GM13976 (cell line): ENCODE measurements at places on chromosomes 3 and 15.

DNA sequence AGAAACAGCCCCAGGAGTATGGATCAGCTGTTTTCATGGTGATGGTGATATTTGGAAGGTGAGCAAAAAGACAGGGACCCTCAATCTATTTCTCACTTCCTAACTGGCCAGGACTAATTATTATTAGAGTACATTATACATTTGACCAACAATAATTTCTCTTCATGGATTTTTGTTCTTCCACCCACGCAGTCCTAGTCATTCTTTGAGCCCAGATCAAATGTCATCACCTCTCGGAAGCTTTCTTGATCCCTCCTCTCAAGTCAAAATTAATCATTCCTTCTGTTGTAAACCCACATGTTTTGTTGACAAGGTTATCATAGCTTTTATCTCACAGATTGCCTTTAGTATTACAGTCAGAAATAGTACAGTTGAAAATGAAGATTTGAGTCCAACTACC is 29.2 kb upstream of the PRICKLE2 start:
- no peak for DNase-seq

DNA sequence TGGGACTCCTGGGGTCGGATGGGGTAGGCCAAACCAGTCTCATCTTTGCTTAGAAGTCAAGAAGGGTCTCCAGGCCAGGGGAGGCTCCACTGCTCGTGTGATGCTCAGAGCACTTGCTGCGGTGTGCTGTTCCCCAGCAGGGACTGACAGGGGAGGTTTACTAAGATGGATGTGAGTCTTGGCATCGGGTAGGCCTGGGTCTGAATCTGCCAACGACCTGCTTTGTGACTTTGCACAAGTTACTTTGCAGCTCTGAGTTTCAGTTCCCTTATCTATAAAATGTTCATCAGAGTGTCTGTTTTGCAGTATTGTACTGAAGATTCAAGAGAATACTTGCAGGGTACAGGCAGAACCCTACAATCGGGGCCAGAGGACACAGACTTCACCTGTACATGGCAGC is 17.3 kb upstream of the CDCP1 start:
- DNase-seq, result no peak

GRCh38 chr3:174342941-174343501 is 516.1 kb upstream of the NAALADL2 start:
- DNase-seq, result no peak

- DNase-seq, result peak; percentile 26
Observed at GRCh38 chr3:137763594-137763938, 549 bp upstream of the SOX14 start.

GRCh38 chr15:96042734-96043224 is 287.7 kb upstream of the NR2F2 start:
- peak; percentile 35 for DNase-seq

DNA sequence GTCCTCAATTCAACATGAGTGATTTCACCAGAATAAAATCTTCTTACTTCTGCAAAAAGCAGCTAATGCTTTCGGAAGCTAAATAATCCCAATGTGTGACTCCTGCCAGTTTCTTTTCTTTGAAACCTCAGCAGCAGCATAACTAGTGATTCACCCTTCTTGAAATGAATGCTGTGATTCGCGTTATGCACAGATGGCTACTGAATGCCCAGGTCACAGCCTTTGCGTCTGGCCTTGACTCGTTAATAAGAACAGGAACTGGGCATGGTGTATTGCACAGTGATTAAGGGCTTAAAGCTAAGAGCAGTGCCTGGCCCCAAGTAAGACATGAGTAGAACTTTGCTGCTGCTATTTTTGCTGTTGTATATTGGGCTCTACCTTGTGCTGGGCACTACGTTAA is 19.0 kb downstream of the CGNL1 start:
- no peak for DNase-seq

DNA sequence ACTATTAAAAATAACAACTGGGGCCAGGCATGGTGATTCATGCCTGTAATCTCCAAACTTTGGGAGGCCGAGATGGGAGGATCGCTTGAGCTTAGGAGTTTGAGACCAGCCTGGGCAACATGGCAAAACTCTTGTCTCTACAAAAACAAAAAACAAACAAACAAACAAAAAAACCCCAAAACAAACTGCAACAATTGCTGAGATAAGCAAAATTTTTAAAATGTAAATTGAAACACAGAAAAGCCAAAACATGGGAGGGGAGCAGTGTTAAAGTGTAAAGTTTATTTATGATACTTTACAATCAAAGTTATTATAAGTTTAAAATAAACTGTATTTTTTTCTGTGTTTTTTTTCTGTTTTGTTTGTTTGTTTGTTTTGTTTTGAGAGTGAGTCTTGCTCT is 207.7 kb downstream of the PCCB start:
- no peak for DNase-seq

- no peak for DNase-seq
Observed at GRCh38 chr3:28218071-28218916, 23.1 kb upstream of the CMC1 start.

DNA sequence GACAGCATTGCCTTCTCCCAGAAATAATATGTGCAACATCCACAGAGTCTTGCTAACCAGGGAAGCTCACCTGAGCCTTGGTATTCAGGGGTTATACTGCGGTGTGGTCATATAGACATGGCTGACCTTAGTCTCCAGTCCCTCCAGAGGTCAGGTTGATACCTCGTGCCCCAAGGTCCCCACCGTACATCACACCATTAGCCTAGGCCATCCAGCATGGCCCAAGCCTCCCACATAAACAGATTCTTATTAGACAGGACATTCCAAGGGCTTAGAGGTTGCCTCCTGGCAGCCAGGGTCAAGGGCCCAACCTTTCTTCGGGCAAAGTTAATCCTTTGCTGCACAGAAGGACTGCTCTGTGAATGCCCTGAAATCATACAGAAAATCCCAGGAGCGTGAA is 18.8 kb downstream of the ACAN start:
- no peak for DNase-seq

- no peak for DNase-seq
Observed at GRCh38 chr15:95497634-95498033, 832.9 kb upstream of the NR2F2 start.

DNA sequence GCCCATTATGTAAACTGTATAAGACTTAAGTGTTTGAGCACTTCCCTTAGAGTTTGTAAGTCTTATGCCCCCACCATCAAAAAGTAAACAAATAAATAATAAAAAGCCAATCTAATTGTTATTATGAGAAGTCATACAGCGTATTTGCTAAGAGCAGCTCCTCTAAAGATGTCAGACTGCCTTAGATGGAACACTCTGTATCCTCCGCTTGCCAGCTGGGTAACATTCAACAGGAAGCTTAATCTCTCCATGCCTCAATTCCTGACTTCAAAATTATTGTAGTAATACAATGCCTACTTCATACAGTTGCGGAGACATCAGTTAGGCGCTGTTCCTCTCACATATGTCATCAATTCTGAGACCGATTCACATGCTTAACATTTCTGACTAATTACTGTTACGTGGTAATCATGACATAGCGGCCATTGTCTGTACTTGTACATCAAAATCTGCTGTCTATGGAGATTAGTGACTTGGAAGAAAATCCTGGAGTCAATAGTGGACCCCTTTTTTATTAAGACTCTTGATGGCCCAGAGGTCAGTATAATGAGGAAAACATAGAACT is 417.7 kb downstream of the LPP start:
- DNase-seq, result no peak

DNA sequence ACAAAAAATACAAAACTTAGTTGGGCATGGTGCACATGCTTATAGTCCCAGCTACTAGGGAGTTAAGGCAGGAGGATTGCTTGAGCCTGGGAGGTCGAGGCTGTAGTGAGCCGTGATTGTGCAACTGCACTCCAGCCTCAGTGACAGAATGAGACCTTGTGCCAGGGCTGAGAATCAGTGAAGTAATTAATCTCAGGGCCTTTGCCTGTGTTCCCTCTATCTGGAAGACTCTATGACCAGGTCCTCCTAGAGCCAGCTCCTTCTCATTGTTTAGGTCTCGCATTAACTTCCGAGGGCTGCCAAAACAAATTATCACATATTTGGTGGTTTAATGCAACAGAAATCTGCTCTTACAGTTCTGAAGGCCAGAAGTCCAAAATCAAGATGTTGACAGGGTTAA is 41.4 kb upstream of the FLNB start:
- DNase-seq, result no peak

DNA sequence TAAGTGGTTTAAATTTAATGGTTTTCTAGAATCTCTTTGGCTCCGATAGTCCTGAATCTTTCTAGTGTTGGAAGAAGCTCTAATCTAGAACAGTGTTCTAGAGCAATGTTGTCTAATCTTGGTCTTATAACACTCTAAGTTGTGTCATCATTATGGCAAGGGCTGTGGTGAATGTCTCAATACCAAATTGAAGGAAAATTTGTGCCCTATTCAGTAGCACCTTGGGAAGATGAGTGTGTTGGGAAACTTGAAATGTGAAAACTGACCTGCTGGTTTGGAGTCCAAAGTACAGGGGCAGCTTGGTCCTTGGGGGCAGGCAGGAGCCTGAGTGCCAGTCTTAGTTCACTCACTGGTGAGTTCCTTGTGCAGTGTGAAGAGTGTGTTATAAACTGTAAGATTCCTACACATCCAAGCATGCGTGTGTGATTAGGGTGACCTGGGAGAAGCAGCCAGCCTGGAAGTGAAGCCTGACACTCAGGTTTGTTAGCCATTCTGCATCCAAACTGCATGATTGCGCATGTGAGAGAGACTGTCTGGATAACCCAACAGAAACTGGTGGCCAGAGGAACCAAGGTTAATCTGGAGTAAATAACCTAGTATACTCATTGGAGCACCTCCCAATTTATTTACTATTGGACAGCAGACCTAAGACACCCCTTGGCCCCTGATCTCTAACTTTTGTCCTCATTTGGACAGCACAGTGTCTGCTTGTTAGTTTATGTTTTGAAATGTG is 14.6 kb downstream of the ZNF592 start:
- no peak for DNase-seq

- DNase-seq, result no peak
Observed at GRCh38 chr3:53989451-53989850, 97.8 kb upstream of the SELENOK start.

GRCh38 chr3:47404431-47404876 is 23.6 kb downstream of the PTPN23 start:
- DNase-seq, result no peak

GRCh38 chr3:115399750-115400149 is 223.6 kb upstream of the GAP43 start:
- DNase-seq, result no peak

DNA sequence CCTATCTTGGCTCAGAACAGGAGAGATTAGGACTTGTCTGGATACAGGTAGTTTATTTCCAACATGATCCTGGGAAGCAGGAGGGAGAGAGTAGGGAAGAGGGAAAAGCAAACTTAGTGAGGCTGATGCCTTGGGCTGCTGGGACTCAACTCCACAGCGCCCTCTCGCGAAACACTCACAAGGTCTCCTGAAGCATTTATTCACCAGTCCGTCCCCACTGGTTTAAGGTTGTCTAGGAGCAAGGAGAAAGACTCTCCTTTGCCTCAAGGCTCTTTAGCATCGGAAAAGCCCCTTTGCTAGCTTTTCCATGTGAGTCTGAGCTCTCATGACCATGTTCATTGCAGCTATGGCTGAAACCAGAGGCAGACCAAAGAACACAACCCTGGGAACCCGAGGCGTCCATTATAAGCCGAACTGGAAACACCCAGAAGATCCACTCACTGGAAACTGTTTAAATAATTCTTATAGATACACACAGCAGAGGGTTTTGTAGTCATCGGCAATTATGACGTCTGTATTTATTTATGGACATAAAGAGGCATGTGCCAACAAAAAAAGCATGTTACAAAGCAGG is 244.5 kb downstream of the CD47 start:
- DNase-seq, result peak; percentile 46

DNA sequence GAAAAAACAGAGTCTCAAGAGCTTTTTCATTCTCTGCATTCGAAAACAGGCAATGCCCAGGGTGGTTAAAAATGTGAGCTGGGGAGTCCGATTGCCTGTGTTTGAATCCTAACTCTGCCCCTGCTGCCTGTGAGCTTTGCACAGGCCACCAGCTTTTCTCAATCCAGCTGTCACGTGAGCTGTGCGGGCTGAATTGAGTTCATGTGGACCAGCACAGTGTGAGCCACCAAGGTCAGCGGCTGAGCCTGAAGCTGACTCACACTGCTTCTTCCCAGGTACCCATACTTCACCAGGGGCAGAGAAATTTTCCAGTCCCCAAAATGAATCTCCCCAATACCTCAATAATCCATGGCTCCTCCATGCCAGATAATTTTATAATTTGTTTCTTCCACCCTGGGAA is 64.4 kb upstream of the SLCO3A1 start:
- no peak for DNase-seq

- DNase-seq, result no peak
Observed at GRCh38 chr3:117609330-117609729, 899.8 kb downstream of the TUSC7 start.

DNA sequence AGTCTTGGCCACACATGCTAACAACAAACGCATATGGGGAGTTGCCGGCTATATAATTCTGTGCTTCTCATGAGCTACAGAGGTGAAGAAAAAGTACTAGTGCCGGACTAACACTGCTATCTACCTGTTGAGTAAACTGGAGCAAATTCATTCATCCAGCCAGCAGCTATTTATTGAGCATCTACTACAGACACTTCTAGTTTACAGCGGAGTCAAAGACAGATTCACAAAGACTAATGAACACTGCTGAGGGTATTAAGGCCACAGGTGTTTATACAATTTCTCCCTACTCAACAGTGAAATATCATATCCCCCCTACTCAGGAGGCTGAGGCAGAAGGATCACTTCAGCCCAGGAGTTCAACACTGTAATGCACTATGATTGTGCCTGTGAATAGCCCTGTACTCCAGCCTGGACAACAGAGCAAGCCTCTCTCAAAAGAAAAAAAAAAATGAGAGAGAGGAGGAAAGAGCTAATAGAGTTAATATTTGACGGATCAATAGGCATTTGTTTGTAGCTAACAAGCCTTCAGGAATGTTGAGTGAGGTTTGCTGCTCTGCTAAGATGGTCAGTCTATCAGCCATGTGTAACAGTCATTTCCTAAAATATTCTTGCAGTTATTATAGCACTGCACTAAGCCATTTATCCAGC is 17.8 kb downstream of the ADCY5 start:
- no peak for DNase-seq

GRCh38 chr3:27391796-27392195 is 22.6 kb upstream of the NEK10 start:
- no peak for DNase-seq
